ENCODE measurements at places on chromosomes 6 and 20.

DNA sequence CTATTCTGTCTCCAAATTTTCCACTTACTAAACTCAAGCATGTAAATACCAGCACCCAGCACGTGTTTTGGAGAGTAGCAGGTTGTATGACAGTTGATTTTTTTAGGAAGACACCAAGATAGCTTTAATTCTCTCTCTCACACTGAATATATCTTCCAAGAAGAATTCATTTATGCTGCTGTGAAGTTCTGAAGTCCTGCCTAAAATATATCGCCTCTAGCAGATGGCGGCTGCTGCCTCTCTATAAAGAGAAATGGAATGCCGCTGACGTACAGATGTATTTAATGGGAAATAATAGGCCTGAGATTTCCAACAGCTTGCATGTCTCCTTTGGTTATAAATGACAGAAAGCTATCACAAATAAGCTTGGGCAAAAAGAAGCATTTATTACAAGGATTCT lies 74.7 kb downstream of the PFDN4 start:
- DNase-seq, result no peak

DNA sequence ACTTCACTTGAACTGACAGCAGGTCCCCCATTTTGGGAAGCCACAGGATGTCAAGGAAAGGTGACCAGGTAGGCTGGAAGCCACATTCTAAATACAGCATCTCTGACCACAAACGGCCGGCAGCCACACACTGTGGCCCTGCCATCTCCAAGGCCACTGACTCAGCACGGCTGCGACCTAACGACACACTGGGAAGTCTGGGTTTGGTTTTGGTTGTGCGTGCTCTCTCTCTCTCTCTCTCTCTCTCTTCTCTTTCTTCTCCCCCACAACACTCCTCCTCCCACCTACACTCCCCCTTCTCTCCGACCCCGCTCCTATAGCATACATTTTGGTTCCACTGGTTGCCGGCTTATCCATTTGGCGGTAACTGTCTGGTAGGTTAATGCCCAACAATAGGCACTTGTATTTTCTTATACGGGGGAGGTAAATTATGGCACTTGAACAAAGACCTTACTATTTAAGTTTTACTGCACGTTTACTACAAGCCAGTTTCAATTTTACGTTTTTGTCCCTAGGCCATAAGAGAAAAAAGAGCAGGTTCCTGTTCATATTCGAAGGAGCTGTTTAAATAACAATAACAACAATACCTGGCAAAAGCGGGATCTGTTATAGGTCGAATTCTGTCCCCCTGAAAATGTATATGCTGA lies 103.6 kb downstream of the GMDS start:
- no peak for DNase-seq

- DNase-seq, result no peak
These were observed 538.0 kb upstream of the SLC35B3 start for GRCh38 chr6:8973395-8973794.

DNA sequence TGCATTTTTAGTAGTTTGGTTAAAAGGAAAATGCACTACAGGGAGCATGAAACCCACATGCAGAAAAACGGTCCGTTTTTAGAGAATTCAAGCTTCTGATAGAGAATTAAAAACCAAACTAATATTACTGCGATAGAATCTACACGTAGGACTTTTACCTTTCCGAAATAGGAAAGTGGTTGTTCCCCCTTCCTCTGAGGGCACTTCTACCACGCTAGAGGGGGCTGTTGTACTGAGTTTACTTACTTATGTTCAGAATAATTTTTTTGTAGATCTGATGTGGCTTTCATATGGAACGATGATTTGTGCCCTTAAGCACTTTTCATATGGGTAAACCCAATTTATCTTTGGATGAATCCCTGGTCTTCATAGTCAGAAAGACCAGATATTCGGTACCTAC lies 264.3 kb upstream of the PLN start:
- DNase-seq, result peak; percentile 72

DNA sequence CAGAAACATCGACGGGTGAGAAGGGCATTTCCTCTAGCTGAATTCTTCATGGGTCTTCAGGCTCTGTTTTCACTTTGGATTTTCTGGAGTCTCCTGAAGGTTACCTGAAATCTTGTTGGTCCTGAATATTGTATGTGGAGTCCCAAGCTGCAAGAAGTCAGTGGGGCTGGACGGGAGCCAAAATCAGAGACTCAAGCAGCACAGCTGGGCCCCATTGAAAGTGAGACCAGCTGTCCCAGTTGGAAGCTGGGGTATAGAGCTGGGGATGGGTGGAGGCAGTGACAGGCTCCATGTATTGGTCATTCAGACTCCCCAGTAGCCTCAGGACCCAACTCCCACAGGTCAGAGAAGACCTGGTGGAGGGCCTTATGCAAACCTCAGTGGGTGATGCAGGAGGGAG lies 111.3 kb upstream of the MLN start:
- no peak for DNase-seq

- DNase-seq, result no peak
These were observed 132.8 kb upstream of the ECI2 start for GRCh38 chr6:4268171-4268570.

GRCh38 chr6:88641178-88641903 lies 322.1 kb downstream of the RNGTT start:
- DNase-seq, result peak; percentile 27

DNA sequence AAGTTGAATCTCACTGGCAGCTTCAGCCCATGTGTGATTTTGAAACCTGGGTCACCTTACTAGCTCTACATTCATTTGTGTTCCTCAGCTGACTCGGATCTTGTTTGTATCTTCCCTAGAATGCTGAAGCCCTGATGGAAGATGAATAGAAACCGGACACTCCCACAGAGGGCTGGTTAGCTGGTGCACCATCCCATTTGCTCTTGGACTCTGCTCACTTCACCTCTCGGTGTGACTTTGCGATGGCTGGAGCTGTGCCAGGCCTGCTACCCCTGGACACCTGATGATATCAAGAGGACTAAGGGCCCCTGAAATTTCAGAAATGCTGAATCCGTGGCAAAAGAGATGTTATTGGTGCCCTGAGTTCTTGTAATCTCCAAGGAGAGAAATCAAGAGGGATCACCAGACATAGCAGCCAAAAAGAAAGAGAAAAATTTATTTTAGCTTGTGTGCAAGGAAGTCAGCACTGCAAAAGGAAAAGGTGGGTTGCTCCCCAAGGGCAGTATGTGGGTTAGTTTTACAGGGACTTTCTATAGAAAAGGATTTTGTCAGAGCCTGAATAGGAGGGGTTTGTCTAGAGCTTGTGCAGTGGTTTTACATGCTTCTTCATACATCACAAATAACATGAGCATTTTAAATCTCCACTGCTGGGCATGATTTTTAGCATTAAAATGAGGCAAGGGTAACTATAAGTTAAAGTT lies 426.3 kb upstream of the NOX3 start:
- DNase-seq, result no peak

DNA sequence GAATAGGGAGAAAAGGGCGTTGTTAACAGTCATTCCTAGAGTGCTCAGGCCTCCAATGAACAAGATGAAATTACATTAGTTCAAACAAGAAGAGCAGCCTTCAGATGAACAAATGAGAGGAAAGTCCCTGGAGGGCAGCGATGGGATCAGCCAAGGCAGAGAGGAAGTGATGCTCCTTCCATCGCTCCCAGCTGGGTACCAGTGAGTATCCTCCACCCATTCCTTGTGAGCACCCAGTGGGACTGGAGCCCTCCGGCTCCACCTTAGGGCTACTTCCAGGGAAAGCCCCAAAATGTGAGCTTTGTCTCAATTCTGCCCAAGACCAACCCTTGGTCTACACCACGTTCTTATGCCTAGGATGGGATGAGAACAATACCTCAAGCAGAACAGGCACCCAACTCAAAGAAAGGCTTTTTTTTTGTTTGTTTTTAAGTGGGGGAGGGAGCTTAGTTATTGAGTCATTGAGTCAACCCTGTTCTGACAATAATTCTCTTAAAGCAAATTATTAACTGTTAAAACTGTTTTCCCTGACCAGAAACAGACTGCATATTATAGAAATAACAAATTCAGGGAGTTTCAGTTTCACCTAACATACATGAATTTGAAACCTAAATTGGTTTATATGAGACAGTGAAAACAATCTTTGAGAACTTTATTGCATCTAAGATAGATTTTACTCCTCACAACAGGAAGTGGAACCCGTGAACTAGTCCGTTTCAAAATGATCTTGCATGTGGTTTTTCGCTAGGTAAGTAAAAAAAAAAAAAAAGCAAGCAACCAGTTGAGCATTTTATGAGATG lies 106.9 kb downstream of the IPCEF1 start:
- DNase-seq, result no peak

DNA sequence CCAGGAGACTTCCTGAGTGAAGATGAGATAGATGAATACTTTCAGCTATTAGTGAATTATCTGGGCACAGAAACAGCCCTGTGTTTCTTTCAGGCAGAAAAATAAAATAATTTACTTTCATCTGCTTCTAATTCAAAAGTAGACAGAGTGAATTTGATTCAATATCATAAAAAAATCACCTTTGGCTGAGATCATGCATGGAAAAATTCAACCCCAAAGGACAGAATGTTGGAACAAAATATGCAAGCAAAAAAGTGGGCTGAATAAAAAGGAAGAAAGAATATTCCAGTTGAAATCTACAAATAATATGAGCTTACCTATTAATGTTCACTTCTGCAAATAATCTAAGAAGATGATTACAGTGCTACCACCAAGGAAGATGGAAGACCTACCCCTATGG lies 546.9 kb downstream of the TFAP2B start:
- no peak for DNase-seq

DNA sequence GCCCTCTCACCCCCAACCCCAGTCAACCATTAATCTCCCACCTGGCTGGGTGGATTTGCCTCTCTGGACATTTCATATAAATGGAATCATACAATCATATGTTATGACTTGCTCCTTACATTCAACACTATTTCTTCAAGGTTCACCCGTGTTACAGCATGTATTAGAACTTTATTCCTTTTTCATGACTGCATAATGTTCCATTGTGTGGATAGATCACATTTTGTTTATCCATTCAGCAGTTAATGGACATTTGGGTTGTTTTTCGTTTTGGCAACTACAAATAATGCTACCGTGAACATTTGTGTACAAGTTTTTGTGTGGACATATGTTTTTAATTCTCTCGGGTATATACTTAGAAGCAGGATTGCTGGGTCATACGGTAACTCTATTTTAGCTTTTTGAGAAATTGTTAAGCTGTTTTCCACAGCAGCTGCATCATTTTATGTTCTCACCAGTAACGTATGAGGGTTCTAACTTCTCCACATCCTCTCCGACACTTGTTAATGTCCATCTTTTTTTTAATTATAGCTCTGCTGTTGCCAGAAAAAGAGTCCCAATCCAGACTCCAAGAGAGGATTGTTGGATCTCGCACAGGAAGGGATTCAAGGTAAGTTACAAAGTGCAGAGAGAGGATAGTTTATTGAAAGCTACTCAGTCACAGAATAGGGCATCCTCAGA lies 15.9 kb upstream of the BNIP5 start:
- no peak for DNase-seq

- DNase-seq, result no peak
These were observed 34.5 kb upstream of the RPS6KA2 start for GRCh38 chr6:166661327-166662085.

GRCh38 chr6:37862430-37862829 lies 42.9 kb downstream of the ZFAND3 start:
- DNase-seq, result no peak

DNA sequence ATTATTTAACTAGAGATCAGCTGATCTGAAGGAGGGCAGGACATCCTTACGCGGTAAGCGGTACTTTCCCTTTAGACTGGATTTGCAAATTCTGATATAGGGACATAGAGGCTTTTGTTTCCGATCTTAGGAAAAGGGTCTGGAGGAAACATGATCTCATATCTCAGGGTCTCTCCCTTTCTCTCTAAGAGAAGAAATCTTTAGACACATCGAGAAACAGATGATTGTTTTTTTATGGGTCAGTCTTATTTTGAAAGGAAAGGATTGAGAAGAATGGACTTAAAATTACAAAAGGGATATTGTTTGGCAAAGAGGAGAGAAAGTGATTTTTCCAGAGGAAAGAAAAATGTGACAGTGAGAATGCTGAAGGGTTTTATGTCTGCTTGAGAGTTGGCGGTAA lies 83.9 kb upstream of the OGFRL1 start:
- DNase-seq, result no peak

All from astrocyte of the hippocampus (primary cell).